ENCODE measurements at places on chromosomes 1 and 21. TPM values are rescaled to one million over a fixed set of nuclear protein-coding genes. Genes with fewer than 3 reads are reported as not detected.
A peak's percentile ranks its signal among the peaks of the same experiment; 100 is the strongest.

DNA sequence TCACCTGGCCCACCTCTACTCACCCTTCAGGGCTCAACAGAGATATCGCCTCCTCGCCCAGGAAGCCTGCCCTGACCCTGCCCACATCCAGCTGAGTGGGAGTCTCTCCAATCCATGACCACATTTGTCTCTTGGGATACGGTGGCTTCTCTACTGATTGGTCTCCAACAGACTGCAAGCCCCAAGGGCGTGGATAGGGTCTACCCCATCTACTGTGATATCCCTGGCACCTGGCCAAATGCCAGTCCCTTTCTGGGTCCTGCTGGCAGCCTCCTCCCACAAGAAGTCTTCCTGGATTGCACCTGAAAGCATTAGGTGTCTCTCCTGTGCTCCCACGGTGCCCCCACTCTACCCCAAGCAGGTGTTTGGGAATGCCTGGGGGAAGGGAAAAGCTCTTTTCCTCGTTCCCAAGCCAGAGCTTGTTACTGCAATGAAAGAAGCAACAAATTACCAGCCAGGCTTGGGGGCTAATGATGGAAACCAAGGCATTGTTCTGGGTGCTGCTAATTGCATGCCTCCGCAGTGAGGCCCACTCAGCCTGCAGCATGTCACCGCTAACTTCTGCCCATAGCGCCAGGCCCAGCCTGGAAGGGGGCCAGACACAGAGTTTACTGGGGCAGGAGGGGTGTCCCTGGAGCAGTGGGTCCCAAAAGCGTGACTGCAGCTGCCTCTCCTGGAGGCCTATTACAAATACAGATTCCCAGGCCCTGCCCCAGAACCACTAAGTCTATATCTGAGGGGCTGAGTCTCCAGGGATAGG, 90.7 kb upstream of the IFFO2 start:
- H3K27ac ChIP-seq = no peak overlapping the region
- no peak overlapping the region for H3K4me3 ChIP-seq
- no peaks in the 10 kb centered on the region for H3K36me3 ChIP-seq
- DNase-seq = peak; percentile 9
- H3K4me1 ChIP-seq = no peaks in the 10 kb centered on the region

DNA sequence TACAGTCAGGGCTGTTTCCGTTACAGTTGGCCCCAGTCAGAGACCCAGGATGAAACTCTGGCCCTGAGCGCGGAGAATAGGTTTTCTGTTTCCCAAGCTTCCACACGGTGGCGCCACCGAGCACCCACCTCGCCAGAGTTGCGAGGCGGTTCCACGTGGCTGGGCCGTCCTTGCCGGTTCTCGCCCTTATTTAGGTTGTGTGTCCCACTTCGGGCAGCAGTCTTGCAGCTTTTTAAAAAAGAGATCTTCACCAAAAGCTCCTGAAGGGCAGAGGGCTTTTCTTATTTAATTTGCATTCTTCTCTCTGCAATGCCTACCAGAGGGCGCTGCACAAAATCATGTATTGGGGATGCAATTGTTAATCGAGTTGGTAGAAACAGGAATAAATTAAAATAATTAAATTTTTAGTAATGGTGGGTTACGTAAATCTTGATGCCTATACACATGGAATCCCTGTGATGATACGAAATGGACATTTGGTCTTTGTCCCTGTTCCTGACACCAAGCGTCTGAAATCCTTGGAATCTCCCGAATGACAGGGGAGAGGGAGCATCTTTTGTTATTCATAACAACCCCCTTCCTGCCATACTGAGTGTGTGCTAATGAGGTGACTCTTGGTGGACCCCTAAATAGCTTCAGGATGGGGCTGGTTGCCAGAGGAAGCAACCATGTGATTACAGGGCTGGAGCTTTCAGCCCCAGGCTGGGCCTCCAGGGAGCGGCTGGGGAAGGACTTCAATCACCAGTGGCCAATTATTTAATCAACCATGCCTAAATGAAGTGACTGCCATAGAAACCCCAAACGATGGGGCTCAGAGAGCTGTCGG, 5.6 kb upstream of the S100A7 start:
- no peak overlapping the region for H3K4me3 ChIP-seq
- peak; percentile 49 for DNase-seq
- no peak overlapping the region for H3K27ac ChIP-seq
- no peaks in the 10 kb centered on the region for H3K36me3 ChIP-seq

DNA sequence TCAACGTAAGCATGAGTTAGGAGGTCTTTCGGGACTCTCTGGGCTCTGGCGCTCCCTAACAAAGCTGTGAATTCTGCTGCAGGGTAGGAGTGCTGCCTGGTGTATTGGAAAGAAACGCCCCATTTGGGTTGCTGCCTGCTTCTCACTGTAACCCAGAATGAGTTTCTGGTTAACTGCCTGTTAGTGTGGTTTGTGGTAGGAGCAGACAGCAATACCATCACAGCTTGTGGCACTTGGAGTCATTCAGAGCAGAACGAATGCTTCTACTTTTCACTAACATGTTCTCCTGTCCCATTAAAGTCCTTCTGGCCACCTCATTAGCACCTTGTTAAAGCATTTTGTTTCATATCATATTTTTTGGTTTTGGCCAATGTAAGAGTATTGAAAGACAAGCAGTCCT, 18.1 kb downstream of the MAP3K7CL start:
- no peak overlapping the region for H3K27ac ChIP-seq
- DNase-seq = peak; percentile 85
- no peak overlapping the region for H3K4me3 ChIP-seq
- H3K27me3 ChIP-seq = no peaks in the 10 kb centered on the region
- peaks cover 10% of the 10 kb centered on the region for H3K4me1 ChIP-seq
- H3K36me3 ChIP-seq = no peaks in the 10 kb centered on the region

GRCh38 chr1:5962265-5963105, 29.7 kb downstream of the NPHP4 start:
- H3K27me3 ChIP-seq = no peaks in the 10 kb centered on the region
- no peaks in the 10 kb centered on the region for H3K4me1 ChIP-seq
- no peak for DNase-seq
- no peak overlapping the region for H3K4me3 ChIP-seq
- H3K27ac ChIP-seq = no peak overlapping the region

DNA sequence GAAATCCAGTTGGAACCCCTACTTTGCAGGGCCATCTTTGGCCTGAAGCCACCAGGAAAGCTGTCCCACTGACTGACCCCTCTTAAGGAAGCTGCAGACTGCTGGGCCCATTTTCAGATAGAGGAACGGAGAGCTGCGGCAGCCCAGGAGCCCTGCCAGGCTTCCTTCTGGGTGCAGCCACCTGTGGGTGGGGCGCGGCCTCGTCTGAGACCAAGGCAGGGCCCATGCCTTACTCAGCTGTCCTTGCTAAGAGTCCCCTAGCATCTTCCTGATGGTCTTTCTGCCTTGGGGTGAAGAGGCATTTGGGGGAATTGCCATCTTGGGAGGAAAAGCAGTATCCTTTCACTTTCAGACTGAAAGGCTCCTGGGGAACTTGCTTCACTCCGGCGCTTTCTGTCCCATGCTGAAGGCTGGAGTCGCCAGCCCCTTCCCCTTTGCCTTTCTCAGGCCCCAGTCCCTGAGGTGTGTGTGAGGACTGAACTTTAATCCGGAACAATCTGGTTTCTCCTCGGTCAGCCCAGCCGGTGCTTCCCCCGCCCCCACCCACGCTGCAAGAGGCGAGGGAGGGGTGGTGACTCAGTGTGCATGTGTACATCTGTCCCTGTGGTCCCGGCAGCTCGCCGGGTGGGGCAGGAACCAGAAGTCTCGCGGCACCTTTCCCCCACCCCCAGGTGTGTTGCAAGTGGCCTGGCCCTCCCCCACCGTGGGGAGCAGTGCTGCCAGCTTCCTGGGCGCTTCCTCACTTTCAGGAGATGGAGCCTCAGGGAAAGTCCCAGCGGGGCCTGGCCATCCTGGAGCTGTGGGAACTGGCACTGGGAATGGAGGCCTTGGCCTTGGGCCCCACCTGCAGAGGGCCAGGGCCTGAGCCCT, 5.1 kb downstream of the ZC3H12A start:
- H3K27ac ChIP-seq = peak overlapping the region; percentile 40
- DNase-seq = peak; percentile 38
- H3K4me3 ChIP-seq = no peak overlapping the region
- no peaks in the 10 kb centered on the region for H3K27me3 ChIP-seq

DNA sequence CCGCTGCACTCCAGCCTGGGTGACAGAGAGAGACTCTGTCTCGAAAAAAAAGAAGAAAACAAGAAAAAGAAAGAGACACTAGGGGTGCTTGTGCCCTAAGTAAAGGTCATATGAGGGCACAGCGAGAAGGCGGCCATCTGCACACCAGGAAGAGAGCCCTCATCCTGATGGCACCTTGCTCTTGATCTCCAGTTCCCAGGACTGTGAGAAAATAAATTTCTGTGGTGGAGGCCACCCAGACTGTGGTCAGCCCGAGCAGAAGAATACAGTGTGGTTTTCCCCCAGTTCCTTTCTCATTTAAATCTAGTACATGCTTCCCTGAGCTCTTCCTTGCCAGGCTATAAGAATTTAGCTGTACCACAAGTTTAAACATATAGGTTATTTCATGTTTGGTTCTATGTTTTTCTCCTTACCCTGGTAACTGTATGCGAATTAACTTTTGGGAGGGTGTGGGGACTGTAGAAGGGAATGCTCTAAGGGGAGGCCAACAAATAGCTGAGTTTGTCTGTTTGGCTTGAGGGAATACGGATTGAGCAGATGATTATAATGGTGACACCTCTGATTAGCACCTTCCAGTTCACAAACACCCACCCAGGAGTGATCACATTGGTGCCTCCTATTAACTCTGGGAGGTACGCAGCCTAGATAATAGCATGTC, 119.6 kb upstream of the ERRFI1 start:
- no peaks in the 10 kb centered on the region for H3K27me3 ChIP-seq
- no peak for DNase-seq
- peaks cover 8% of the 10 kb centered on the region for H3K4me1 ChIP-seq

DNA sequence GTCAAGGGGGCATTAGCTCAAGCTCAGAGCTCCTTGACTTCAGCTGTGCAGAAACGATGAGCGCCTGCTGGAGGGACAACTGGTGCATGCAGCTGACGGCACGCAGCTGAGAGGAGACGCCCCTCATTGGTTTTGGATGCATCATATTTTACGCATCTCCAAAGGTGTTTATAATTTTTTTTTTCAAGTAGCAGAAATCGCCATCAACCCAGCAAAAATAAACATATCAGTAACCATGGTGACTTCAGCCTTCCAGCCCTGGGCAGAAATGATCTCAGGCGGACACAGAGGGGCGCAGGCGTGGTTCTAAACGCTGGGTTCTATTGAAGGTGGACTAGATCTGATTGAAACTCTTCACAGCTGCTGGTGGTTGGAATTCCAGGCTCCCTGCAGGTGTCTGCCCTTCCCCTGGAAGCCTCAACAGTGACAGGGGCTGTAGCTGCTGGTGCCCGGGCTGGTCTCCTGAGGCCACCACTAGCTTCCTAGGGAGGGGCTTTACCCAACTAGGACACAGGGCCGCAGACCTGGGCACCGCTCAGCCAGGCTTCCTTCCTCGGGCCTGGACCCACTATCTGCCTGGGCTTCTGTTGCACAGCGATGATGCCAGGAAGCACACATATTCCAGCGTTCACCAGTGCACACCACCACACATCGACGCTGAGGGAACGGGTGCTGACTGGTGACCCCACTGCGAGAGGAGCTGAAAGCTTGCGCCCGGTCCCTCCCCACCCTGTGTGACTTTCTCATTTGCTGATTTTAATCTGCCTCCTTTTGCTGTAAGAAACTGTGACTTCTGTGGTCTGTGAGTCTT, 63.7 kb upstream of the ABCG1 start:
- H3K27ac ChIP-seq = no peak overlapping the region
- no peak overlapping the region for H3K4me3 ChIP-seq
- peaks cover 29% of the 10 kb centered on the region for H3K4me1 ChIP-seq

- no peak overlapping the region for H3K27ac ChIP-seq
- no peak overlapping the region for H3K4me3 ChIP-seq
- H3K27me3 ChIP-seq = no peaks in the 10 kb centered on the region
- peaks cover 3% of the 10 kb centered on the region for H3K4me1 ChIP-seq
- peak; percentile 16 for DNase-seq
- H3K36me3 ChIP-seq = no peaks in the 10 kb centered on the region
These were observed 244.7 kb downstream of the RRAGC start for GRCh38 chr1:38614861-38615260.

DNA sequence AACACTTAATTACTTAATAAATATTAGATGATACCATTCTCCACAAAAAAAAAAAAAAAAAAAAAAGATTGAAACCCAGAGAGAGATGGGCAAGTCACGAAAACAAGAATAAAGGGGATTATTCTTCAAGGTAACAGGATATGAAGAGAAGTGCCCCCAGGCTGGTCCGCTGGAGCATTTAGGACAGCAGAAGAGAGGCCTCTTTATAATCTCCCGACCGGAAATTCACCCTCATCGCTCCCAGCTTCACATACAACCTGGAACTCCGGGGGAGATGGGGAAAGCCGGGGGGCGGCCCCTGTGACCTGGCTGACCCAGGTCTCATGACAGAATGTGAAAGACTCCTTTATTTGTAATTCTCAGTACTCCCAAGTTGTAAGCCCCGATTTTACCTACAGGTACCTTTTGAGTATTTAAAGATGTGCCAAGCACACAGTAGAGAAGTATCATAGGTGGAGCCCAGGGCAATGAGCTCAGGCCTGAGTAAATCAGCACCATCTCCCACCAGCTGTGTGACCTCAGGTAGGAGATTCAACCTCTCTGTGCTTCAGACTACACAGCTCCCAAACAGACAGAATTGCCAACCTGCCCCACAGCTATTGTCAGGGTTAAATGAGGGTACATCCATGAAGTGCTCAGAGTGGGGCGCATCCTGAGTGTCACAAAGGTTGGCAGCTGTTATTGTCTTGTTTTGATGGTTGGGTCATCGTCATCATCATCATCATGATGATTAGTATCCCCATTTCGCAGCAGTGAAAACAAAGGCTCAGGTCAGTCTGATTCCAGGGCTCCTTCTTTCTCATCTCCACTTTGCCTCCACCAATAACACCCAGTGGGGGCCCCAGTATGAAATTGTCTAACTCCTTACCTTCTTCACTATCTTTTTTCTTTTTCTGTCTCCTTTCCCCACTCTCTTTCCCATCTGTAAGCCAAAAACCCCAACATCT, 148.4 kb downstream of the PSMG1 start:
- peaks cover 15% of the 10 kb centered on the region for H3K4me1 ChIP-seq
- no peaks in the 10 kb centered on the region for H3K36me3 ChIP-seq
- H3K27ac ChIP-seq = peak overlapping the region; percentile 69
- DNase-seq = no peak
- no peak overlapping the region for H3K4me3 ChIP-seq
- no peaks in the 10 kb centered on the region for H3K27me3 ChIP-seq

DNA sequence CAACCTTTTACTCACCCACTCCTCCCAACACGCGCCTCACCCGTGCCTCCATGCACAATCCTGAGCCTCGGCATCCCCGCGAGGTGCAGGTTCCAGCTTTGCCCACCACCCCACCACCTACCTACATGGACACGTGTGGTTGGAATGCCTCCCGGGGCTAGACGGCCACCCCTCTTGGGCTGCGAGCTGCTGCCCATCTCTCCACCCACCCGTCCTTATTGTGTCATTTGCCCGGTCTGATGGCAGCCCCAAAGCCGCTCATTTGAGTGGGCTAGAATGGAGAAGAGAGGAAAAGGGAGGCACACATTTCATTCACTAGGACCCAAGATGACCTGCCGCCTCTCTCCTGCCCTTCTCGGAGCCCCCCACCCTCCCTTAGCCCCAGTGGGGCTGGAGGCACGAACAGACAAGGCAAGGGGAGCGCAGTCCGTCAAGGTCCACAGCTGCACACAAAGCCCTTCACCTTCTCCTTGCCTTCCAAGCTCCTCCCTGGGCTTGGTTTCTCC, 785 bp downstream of the ZNF697 start:
- no peaks in the 10 kb centered on the region for H3K27me3 ChIP-seq
- H3K4me1 ChIP-seq = peaks cover 11% of the 10 kb centered on the region
- H3K4me3 ChIP-seq = peak overlapping the region; percentile 96
- H3K27ac ChIP-seq = peak overlapping the region; percentile 91
- DNase-seq = no peak

Gene FAM72B
- total RNA-seq = 1.1 TPM

Gene FMO5
- 78.6 TPM for total RNA-seq

Gene HHIPL2
- not detected for total RNA-seq

Gene GJA4
- 22.6 TPM for total RNA-seq

Data from lung (tissue), 17 donors.